ENCODE measurements at places on chromosomes 4 and X.

GRCh38 chrX:924017-924416, 288.4 kb downstream of the CRLF2 start:
- DNase-seq, result no peak

DNA sequence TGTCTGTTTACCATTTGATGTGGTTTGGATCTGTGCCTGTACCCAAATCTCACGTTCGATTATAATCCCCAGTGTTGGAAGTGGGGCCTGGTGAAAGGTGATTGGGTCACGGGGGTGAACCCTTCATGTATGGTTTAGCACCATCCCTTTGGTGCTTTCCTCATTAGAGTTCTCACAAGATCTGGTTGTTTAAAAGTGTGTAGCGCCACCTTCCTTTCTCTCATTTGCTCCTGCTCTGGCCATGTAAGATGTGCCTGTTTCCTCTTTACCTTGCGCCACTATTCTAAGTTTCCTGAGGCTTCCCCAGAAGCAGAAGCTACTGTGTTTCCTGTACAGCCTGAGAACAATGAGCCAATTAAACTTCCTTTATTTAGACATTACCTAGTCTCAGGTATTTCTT, 610.7 kb upstream of the ADGRL3 start:
- no peak for DNase-seq

GRCh38 chr4:99457676-99458075, 22.5 kb upstream of the ADH7 start:
- no peak for DNase-seq

DNA sequence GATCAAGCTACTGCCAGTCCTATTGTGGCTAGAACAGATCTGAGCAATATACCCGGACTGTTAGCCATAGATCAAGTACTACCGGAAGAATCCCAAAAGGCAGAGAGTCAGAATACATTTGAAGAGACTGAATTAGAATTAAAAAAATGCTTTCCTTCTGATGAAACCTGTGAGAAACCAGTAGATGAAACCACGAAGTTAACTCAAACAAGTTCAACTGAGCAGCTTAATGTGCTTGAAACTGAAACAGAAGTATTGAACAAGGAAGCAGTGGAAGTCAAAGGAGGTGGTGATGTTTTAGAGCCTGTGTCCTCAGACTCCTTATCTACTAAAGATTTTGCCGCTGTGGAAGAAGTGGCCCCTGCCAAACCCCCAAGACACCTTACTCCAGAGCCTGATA, 46.8 kb downstream of the WDR44 start:
- DNase-seq, result no peak

DNA sequence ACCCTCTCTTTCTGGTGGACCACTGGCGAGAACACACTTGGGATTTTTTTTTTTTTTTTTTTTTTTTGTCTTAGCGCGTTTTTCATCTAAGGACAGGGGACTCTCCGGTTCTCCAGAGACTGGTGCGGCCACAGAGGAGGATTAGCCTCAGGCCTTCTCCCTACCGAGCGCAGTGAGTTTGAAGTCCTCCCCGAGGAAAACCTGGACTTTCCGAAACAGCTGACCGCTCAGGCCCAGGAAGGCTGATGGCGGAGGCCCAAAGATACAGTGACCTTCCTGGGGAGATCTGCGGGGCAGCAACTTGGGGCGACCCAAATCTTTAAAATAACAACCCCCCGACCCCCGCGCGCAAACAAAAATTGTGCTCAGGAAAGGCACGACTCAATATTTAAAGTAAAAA, 9.2 kb downstream of the NKX3-2 start:
- no peak for DNase-seq

DNA sequence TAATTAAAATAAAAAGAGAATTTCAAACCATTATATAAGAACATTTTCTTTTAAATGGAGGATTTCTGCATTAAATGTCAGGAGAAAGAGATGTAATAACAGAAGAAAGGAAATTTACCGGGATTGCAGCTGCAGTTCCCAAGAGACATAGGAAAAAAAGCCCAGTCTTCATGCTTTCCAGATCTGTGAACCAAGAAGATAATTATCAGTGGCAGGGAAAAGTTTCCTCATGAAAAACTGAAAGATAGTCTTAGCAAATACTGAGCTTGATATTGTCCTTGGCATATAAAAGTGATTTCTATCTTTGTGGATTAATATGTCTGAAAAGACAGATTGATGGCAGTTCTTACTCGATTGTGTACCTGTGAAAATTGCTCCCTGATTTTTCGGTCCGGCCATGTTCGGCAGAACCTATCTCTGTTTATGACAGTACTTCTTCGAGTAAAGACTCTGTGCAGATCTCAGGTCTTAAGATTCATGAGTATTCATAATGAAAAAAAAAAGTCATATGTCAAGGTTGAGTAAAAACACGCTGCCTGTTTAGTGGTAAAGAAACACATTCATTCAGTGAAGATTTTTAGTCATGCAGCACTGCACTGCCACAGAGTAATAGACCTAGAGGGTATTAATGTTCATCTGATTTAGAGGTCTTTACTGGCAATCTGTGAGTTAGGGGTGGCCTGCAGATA, 29.6 kb downstream of the SPARCL1 start:
- no peak for DNase-seq

DNA sequence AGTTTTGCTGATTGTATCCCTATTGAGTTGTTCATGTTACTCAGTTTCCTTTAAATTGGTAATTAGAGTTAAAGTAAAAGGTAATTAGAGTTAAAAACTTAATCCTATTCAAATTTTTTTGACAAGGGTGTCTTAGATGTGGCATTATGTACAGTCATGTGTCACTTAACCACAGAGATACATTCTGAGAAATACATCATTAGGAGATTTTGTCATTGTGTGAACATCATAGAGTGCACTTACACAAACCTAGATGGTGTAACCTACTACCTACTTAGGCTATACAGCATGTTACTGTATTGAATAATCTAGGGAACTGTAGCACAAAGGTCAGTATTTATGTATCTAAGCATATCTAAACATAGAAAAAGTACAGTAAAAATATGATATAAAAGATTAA, 39.2 kb downstream of the BEX3 start:
- DNase-seq, result no peak

- DNase-seq, result no peak
These were observed 127.4 kb upstream of the FTHL17 start for GRCh38 chrX:31199056-31199839.

GRCh38 chrX:51494409-51494808, 2.0 kb downstream of the NUDT11 start:
- DNase-seq, result no peak

DNA sequence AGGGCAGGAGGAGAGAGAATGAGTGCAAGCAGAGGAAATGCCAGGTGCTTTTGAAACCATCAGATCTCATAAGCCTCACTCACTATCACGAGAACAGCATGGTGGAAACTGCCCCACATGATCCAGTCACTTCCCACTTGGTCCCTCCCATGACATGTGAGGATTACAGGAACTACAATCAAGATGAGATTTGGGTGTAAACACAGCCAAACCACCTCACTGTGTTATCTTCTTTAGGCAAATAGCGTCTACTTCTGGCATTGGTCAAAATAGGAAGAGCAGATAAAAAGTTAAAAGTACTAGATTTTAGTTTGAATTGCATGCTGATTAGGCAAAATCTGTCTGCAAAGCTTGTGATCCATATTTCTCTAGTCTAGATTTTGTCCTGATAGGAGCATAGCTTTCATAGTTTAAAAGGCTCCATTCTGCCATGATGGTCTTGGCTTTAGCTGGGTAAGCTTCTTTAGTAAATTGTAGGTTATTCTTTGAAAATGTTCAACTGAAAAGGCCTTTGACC, 267.5 kb downstream of the NKX6-1 start:
- DNase-seq, result no peak

DNA sequence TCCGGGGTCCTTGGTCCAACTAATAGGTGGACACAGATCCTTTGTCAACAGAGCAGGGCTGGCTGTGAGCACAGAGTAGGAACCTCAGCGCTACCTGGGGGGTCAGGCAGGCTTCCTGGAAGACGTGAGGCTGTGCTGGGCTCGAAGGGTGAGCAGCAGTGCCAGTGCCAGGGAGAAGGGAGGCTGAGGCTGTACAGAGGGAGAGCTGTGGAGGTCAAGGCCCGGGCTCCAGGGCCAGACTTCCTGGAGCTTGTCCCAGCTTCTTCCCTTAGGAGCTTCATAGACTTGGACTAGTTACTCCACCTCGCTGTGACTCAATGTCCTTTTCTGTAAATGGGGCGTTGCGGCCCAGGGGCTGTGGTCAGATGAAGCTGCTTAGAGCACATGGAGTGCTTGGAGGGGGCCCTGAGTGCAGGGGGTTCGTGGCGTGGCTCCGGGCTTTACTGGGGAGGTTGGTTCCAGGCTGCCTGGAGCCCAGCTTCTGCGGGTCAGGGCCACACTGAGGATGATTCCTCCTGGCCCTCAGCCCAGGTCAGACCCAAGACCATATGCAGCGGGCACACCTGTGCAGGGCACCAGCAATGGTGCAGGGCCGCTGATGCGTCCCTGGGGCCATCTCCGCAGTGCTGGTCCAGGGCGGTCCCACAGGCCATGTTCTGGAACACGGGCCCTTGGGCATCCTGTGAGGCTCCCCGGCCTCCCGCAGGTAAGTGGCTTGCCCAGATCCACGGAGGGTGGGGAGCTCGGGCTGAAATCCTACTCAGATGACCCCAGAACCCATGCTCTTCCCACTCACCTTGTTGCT, 98.1 kb downstream of the DCTD start:
- DNase-seq, result no peak

GRCh38 chrX:151985955-151986354, 11.5 kb upstream of the GABRE start:
- DNase-seq, result no peak

GRCh38 chr4:164550989-164551712, 202.8 kb upstream of the SMIM31 start:
- DNase-seq, result no peak

GRCh38 chrX:40003071-40003427, 94.7 kb downstream of the BCOR start:
- no peak for DNase-seq

DNA sequence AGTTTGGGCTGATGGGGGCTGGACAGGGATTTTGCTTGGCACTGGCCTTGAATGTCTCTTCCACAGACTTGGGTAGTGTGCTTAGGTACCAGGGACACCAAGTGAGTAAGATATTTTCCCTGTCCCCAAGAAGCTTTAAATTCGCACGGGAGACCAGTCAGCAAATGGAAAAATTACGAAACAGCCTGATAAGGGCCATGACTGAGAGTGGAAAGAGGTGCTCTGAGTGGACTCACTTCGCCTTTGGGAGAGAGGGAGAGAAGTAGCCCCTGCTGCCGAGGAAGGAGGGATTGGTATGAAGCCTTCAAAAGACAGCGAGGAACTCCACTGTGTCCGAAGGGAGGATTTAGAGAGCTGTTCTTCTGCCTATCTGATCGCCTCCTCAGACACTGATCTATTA, 2.6 kb downstream of the LSM6 start:
- no peak for DNase-seq

- DNase-seq, result no peak
These were observed 106.2 kb upstream of the MBNL3 start for GRCh38 chrX:132594999-132595398.

GRCh38 chr4:76610751-76611547, 175.9 kb downstream of the SHROOM3 start:
- no peak for DNase-seq

DNA sequence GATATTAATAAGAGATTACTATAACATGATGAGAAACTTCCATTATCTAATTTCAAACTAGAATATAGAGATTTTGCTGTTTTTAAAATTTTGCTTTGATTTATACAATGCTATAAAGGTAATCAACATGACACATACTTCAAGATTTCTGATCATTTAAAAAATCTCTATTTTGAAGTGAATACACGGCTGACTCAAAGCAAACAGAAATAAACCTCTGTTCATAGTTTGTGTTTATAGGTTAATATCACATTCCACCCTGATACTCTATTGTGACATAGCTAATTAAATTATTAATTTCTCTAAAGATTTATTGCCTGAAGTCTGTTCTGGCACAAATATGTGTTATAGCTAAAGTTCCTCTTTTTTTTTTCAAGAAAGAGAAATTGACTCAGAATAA, 349.2 kb downstream of the TLL1 start:
- no peak for DNase-seq

DNA sequence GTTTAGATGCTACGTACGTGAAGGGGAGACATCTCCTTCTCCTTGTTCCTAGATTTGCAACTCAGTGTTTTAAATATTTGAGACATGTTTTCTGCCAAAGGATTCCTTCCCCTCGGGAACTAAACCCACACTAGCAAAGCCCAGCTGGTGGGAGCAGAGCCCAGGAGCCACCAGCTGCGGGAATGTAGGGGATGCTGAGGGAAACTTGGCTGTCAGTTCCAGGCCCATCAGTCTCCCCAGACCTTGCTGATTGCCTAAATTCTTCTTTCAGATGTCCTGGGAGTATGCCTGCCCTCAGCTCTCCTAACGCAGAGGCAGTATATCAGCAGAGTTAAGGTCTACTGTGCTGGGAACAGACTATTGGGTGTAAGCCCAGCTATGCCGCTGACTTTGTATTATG, 630.0 kb upstream of the TENM3 start:
- no peak for DNase-seq

- DNase-seq, result no peak
These were observed 1.1 kb downstream of the PHOX2B start for GRCh38 chr4:41747230-41748055.

- DNase-seq, result no peak
These were observed 116.6 kb downstream of the PAPSS1 start for GRCh38 chr4:107603430-107603829.

GRCh38 chr4:6107114-6107791, 89.0 kb upstream of the C4orf50 start:
- no peak for DNase-seq

DNA sequence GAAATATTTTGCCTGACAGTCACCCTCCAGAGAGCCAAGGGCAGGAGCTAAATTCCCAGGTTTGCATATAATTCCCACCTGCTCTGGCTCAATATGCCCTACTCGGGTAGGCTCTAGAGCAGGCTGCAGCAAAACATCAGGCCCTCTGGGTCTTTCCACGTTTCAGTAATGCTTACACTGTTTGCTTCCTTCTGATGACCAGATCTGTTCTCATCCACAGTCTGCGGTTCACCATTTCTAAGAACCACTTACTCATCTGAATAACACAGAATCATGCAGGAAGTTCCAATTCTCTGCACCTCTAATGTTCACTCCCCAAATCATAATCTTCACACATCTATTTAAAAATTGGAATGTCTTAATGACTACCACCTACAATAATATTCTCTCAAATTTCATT, 141.4 kb downstream of the PPP3CA start:
- peak; percentile 83 for DNase-seq

DNA sequence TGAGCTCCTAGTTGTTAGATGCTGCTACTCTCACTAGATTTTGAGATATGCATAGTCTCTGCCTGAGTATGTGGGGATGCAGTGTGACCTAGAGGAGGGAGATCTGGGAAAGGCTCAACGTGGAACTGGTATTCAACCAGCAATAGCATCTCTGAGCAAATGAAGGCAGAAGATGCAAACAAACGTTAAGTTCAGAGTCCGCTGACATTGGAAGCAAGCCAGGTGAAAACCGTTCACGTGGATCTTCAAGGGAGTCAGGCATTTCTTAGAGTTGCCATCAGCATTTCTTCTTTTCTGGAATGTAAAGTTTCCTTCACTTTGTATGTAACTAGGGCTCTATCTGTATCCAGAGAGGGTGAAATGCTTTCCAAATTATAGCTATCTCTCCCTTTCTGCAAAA, 59.9 kb downstream of the C4orf51 start:
- no peak for DNase-seq
